ENCODE measurements at places on chromosomes 13 and 19.

DNA sequence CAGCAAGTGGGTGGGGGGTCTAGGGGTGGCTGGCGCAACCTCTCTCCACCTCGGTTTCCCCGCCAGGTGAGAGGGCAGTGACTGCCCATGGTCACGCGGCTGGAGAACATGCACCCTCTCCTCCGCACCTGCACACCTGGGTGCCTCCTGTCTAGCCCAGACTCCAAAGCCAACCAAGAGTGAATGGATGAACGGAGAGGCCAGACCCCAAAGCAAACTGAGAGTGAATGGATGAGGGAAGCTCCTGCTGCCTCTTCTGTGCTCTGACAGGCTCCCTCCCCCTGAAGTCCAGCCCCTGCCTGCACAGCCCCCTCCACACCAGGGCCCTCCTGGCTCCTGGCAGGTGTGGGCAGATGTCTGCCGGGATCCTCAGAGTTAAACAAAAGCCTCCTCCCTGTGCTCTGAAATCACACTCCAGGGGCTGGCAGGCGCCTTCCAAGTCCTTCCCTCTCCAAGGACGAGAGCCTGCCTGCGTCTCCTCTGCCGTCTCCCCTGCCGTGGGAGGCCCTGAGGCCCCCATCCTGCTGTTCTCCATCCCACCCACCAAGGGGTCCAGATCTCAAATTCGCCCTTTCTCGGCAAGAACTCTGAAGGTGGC, 2.2 kb downstream of the SBNO2 start:
- no peak for DNase-seq

DNA sequence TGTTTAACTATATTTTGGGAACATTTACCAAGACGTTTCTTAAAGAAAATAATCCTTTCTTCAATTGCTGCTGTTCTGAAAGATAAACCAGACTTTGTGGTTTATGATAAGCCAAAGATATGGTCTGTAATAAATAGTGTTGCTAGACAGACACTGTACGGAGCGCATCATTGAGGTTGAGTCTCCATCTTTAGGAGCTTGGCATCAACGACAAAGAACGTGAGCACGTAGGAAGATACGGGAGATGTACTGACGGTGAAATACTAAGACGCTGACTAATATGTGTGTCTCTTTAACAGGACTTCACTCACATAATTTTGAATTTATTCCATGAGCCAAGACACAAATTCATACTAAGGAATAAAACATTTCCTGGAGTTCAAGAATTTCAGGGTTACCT, 16.2 kb downstream of the TEX29 start:
- no peak for DNase-seq

- no peak for DNase-seq
Observed at GRCh38 chr19:3020321-3020960, 8.6 kb downstream of the TLE2 start.

- no peak for DNase-seq
Observed at GRCh38 chr13:42279080-42279479, 7.1 kb downstream of the AKAP11 start.

- DNase-seq = no peak
Observed at GRCh38 chr13:61162636-61163035, 253.0 kb downstream of the PCDH20 start.

- DNase-seq = no peak
Observed at GRCh38 chr13:58239774-58240268, 608.3 kb downstream of the PCDH17 start.

DNA sequence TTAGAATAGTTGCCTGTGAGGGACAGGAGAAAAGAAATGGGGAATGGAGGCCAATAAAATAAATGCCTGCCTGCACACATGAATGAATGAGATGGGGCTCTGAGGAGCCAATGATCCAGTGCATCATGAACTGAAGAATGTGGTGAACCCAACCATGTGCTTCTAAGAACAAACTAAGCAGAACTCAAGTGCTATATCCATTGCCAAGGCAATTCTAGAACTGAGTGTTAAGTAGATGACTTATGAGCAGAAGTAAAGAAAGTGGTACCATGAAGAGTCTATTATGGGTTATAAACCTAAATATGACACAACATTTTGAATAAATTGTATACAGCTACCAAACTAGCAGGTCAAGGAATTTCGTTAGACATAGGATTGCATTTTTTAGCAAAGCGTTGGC, 186.1 kb downstream of the KATNAL1 start:
- no peak for DNase-seq

GRCh38 chr13:45332036-45332830, 8.8 kb downstream of the TPT1 start:
- DNase-seq = no peak

DNA sequence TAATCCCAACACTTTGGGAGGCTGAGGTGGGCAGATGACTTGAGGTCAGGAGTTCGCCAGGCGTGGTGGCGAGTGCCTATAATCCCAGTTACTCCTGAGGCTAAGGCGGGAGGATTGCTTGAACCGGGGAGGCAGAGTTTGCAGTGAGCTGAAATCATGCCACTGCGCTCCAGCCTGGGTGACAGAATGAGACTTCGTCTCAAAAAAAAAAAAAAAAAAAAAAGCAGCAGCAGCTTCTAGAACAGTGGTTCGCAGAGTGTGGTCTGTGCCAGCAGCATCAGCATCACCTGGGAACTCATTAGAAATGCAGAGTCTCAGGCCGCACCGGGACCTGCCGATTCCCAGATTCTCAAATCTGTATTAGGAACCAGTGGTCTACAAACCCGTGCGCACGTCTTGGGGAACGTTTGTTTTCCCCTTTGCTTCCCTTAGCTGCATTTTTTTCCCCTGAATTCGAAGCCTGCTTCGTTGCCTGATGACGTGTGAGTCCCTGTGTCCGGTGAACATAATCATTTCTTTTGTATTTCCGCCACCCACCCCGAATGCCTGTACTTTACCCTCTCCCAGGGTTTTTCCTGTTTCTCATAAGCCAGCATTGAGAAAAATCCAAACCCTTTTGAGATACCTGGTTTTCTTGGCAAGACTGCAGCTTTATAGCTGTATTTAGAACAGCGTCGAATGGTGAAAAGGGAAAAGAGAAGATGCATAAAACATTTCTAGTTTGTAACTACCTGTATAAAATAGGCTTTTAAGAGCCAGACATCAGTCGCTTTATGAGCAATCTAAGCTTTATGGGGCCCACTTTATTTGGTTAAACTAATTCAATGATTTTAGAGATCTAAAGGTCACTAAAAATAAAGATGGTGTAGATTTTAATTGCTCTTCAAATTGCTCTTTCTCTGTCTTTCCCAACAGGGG, 49.8 kb downstream of the BICRA start:
- DNase-seq = no peak

- DNase-seq = no peak
Observed at GRCh38 chr19:40320558-40320935, 27.6 kb downstream of the C19orf47 start.

Data from Panc1 (cell line).